ENCODE measurements at places on chromosomes 11 and 22.

- DNase-seq: no peak
Observed at GRCh38 chr22:27192135-27192829, 534.9 kb downstream of the MIAT start.

DNA sequence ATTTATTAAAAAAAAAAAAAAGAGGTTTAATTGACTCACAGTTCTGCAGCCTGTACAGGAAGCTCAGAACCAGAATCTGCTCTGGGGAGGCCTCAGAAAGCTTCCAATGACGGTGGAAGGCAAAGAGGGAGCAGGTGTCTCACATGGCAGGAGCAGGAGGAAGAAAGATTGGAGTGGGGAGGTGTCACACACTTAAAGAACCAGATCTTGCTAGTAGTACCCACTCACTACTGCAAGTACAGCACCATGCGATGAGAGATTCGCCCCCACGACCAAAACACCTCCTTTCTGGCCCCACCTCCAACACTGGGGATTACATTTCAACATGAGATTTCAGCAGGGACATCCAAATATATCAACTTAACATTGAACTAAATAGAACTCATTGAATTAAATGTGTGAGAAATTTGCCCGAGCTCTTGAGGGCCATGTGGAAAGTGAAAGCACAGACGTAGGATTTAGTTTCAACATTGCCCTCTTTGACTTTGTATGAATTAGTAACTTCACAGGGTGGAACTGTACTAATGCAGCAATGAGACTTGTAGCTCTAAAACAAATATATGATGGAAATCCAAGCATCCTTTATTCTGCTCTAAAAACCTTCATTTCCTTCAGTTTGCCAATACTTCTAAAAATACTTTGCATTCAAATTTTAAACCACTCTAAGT lies 628.2 kb downstream of the FAM181B start:
- DNase-seq: no peak

DNA sequence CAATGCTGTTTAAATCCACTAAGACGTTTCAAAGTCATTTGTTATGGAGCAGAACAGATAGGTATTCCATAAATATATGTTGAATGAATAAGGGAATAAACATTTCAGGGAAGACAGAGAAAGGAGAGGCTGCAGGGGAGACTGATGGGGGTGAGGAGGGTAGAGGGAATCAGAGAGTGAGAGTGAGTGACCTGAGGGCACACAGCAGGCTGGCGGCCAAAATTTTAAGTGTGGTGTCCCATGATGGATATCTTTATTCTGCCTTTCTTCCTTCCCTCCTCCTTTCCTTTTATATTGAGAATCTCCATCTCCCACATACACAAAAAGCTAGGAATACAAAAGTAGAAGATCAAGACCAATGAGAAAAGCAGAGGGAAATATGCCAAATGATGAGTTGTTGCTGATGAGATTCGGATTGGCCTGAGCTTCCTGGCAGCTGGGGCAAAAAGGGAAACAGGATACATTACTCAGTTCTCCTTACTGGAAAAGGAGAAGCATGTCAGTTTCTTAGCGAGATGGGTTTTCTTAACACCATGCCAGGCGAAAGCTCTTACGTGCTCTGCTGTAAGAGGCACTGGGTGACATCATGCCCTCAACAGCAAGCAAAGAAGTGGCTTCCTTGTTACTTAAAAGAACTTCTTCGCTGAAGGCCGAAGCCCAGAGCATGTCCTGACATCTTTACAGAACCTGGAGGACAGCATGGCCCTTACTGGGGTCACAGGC lies 11.2 kb upstream of the CYTH4 start:
- peak; percentile 4 for DNase-seq

DNA sequence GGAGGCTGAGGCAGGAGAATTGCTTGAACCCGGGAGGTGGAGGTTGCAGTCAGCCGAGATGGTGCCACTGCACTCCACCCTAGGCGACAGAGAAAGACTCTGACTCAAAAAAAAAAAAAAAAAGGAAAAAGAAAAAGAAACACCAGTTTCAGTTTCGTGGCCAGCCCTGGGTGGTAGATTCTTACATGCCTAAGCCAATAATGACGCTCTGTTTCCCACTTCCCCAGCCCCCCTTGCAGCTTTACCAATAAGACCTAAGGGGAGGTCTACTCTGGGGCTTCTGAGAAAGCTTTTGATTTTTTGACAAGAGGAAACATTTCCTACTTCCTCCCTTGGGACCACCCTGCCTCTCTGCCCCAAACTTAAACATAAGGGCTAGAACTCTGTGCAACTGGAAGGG lies 30.0 kb upstream of the PTPRJ start:
- peak; percentile 40 for DNase-seq

GRCh38 chr22:21698430-21699329 lies 32.9 kb downstream of the PPIL2 start:
- DNase-seq: peak; percentile 43

DNA sequence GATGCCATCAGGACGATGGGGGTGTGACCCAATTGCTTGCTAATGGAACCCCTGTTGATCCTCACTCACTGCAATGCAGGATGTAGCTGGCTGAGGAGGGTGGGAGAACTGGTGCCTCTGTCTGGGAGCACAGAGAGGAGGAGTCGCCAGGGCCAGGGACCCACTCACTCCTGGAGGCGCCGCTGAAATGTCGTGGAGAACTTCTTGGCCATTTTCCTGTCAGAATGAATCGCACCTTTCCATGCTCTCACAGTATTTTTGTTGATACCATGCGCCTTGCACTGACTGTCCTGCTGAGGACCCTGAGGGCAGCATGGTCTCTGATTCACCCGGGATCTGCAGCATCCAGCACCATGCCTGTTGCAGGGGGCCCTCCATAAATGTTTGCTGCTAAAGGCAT lies 211.4 kb downstream of the DSCAML1 start:
- DNase-seq: no peak

GRCh38 chr11:26021017-26021416 lies 310.9 kb upstream of the ANO3 start:
- DNase-seq: no peak

GRCh38 chr11:22387126-22387525 lies 48.9 kb downstream of the SLC17A6 start:
- no peak for DNase-seq

- DNase-seq: peak; percentile 79
Observed at GRCh38 chr11:86596861-86597586, 75.4 kb downstream of the ME3 start.
